ENCODE measurements at places on chromosomes 5 and 9.

GRCh38 chr5:72438141-72438540 lies 69.1 kb downstream of the ZNF366 start:
- DNase-seq: no peak

DNA sequence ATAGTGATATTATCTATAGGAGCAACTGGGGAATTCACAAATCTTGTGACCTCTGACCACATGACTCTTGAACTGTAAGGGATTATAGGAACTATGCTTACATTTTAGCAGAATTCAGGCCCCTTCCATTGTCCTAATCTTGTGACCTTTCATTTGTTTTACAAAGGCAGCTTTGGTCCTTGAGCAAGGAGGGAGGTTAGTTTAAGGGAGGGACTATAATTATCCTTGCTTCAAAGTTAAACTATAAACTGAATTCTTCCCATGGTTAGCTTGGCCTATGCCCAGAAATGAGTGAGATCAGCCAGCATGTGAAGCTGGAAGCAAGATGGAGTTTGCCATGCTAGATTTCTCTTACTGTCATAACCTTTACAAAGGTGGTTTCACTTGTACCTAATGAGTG lies 51.2 kb downstream of the TARS1 start:
- DNase-seq: no peak

DNA sequence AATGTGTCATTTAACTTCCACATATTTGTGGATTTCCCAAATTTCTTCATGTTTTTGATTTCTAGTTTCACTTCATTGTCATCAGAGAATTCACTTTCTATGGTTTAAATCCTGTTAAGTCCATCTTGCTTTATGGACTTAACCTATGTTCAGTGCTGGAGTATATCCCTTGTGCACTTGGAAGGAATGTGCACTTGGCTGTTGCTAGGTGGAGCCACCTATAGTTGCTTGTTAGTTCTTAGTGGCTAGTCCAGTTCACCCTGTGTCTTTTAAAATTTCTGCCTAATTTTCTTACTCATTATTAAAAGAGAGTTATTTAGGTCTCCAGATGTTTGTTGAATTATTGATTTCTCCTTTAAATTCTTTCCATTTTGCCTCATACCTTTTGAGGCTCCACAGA lies 1472.5 kb upstream of the CDH6 start:
- DNase-seq: no peak

- peak; percentile 93 for DNase-seq
Measured at GRCh38 chr5:136020383-136021015, 8.3 kb upstream of the TGFBI start.

DNA sequence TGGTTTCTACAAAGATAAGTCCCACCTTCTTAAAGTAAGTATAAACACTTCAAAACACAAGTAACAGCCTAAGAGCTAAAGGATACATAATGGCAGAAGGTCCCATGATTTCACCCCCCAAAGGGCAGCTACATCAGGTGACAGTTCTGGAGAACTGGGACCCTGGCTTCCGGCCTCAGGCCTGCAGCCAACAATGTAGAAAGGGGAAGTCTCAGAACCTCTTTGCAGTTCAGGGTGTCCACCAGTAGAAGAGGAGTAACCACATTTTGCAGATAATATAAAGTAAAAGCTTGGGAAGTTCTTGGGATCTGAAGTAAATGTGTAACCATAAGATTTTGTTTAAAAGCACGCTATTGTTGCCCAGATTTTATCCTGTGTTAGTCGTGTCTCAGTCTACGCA lies 267.4 kb upstream of the VLDLR start:
- no peak for DNase-seq

DNA sequence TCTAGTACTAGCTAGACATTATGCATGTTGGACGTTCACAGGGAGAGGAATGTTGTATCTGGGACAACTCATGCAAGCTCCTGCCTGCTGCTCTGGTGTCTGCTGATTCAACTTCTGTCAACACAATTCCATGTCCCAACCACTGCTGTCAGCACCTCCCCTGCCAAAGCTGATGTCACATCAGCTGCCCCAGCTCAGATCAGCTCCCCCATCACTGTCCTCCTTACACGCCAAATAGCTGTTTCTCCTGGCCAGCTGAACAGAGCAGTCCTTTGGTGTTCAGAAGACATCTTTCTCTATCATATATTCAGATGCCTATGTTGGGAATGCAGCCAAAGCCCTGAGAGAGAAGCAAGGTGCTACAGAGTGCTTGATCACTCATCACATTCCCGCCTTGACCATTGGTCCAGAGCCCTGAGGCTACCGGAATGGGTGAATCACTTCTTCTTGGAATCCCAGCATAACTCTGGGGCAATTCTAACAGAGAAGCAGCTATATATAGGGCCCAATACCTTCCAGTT lies 223.3 kb downstream of the SEC61B start:
- DNase-seq: peak; percentile 68

GRCh38 chr9:87451149-87451548 lies 46.5 kb upstream of the DAPK1 start:
- DNase-seq: no peak

DNA sequence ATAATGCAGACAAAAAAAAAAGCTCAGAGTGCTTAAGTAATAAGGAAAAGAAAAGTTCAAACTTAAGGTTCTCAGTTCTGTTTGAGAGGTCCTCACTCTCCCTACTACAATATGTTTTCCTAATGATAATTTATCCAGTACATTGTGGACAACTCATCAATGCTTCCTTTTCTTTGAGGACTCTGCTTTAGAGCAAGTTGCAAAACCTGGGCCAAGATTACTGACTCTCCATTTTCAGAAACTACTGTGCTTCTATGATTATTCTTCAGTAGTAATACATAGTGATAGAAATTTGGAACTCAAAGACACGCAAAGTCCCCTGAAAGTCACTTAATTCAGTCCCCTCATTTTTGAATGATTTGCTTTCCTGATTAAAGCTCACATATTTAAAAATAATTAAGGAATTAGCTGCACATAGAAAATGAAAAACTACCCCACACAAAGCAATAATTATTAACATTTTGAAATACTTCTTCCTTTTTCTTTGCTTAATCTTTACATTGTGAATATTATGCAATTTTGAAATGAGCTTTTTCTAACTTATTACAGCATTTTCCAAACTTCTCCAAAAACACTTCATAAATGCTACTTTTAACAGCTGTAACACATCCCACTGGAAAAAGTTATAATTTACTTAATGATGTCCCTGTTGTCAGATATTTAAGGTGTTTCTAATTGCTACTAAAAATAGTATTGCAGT lies 11.2 kb downstream of the CDKN2A start:
- DNase-seq: no peak

- DNase-seq: no peak
Measured at GRCh38 chr5:27208051-27208450, 169.7 kb upstream of the CDH9 start.

DNA sequence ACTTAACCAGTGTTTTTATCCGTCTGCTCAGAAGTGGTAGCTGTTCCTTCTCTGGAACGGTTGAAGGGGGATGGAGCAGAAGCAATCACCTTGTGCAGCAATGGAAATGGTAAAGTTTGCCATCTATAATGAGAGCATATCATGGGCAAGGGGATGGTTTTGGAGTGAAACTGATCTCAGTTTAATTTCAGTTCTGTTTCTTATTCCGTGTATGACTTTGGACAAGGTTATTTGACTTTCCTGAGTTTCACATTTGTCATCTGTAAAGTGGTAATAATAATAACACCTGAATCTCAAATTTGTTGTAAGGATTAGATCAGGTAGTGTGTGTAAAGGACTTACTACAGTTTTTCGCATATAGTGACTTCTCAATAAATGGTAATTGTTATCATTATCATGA lies 106.1 kb downstream of the PCSK1 start:
- no peak for DNase-seq

GRCh38 chr5:56737002-56737621 lies 78.2 kb upstream of the MAP3K1 start:
- no peak for DNase-seq

- no peak for DNase-seq
Measured at GRCh38 chr9:110328763-110329162, 8.9 kb downstream of the TXNDC8 start.

GRCh38 chr9:87445646-87446045 lies 52.0 kb upstream of the DAPK1 start:
- DNase-seq: no peak

DNA sequence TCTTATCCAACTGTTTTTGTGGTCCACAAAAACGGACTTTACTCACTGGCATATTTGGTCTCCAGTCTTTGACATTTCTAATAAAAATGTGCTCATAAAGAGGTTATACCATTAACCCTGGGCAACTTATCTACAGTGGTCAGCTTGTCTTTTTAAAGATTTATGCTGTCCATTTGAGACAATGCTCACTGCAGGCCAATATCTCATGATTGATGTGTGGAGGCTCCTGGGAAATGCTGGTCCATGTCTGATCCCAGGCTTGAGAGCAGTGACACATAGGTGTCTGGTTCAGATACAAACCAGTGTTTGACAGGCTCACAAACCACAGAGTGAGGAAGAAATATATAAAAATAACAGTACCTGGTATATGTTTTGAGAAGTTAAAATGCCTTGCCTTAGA lies 180.7 kb downstream of the TARS1 start:
- DNase-seq: no peak

GRCh38 chr9:27699621-27700020 lies 126.3 kb upstream of the C9orf72 start:
- no peak for DNase-seq

DNA sequence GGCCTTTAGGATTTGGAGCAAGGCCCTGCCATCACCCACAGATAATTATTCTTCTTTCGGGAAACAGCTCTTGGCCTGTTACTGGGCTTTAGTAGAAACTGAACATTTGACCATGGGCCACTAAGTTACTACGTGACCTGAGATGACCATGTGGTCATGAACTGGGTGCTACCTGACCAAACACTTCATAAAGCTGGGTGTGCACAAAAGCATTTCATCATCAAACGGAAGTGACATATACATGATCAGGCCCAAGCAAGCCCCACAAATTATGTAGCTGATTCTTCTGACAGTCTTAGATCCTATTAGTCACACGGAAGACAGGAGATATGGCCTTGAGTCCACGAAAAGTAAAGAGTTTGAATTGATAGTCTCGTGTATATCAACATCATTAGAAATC lies 130.9 kb upstream of the FBN2 start:
- DNase-seq: no peak

DNA sequence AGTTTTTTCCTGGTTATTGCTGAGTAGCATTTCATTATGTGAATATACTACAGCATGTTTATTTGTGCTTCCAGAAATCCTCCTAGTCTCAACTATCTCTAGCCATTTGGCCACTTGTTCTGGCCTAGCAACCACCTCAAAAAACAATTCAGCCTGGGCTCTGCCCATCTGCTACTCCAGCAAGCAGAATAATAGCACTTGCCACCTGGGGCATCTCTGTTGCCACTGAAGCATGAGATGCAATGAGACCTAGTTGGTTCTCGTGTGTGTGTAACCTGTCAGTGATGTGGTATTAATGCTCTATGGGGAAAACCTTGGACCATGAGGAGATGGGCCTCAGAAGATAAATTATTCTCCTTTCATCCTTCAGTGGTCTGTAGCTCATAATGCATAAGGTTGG lies 129.5 kb downstream of the RNF180 start:
- DNase-seq: no peak

- no peak for DNase-seq
Measured at GRCh38 chr9:15524845-15525455, 14.2 kb upstream of the PSIP1 start.

DNA sequence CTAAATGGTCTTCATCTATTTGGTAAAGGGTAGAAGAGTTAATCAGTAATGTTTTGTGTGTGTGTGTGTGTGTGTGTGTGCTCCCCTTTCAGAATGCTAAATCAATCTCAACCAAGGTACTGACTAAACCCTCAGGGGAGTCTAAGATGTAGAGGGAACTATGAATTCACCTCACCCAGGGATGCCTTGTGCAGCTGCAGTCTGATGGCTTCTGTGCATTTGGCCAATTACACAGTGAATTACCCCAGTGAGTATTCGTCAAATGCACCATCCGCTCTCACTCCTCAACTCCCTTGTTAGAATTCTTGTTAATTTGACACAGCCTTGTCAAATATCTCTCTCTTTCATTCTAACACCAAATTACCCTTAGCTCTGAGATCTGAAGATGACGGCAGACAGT lies 234.6 kb downstream of the GABRB2 start:
- no peak for DNase-seq

DNA sequence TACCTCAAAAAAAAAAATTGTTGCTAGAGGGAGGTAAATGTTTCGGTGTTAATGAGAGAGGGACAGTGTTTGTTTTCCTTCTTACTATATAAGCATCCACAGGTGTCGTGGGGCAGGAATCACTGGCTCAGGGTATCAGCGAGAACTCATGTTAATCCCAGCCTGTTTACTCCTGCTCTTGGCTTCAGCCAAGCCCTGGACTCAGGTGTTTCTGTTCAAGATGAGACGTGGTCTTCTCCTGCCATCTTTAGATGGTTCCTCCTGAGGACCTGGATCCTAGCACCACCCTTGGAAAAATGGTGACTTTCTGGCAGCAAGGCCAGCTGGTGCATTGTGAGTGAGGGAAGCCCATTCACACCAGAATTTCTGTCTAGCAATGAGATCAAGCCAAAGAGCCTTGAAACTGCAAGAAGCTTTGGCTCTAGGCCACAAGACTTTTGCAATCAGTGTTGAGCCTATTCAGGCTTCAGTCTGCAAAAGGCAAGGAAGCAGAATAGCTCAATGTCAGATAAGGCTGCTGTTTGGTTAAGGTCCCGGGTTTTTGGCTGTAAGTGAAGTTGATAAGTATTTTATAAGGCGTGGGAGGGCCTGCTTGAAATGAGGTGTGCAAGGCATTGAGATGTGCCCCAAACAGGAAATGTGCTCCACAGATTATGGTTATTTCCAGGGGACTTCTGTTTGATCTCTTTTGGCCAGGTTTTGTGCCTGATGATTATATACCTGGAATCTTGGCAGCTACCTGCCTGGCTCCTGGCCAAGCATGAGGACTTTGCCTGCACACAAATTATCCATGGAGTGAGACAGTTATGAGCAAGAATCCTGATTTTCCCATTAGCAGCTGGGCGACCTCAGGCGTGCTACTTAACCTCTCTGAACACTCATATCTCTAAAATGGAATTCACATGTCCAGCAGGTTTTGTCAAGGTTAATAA lies 99.8 kb downstream of the TENT4A start:
- DNase-seq: no peak

DNA sequence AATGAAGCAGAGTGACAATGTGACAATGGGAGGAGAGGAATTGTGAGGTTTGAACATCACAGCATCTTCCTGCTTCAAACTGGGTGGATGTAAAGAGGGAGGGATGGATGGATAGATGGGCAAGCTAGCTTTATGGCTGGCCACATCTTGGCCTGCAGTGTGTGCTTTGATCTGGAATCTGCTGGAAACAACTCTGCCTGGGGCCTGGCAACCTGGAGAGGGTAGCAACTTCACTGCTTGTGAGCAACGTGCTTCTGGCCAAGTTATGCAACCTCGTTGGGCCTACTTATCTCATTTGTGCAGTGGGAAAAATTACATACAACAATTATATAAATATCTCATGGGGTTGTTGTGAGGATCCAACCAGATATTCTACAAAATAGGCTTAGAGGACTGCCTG lies 5.3 kb downstream of the IL9 start:
- no peak for DNase-seq

GRCh38 chr5:141245250-141245717 lies at the start of gene PCDHB15:
TSS of gene PCDHB15 (plus strand) at chr5:141245395. CDS start at chr5:141245579, 184 bp downstream.
- no peak for DNase-seq

Measured in AG09319 (cell line).